IPS-NIHi11 (cell line): ENCODE measurements at places on chromosomes 13 and 19.

- peak; percentile 4 for DNase-seq
These were observed 474.9 kb upstream of the MIR17HG start for GRCh38 chr13:90872491-90873025.

- no peak for DNase-seq
These were observed 128.9 kb downstream of the RNF17 start for GRCh38 chr13:24892829-24893228.

DNA sequence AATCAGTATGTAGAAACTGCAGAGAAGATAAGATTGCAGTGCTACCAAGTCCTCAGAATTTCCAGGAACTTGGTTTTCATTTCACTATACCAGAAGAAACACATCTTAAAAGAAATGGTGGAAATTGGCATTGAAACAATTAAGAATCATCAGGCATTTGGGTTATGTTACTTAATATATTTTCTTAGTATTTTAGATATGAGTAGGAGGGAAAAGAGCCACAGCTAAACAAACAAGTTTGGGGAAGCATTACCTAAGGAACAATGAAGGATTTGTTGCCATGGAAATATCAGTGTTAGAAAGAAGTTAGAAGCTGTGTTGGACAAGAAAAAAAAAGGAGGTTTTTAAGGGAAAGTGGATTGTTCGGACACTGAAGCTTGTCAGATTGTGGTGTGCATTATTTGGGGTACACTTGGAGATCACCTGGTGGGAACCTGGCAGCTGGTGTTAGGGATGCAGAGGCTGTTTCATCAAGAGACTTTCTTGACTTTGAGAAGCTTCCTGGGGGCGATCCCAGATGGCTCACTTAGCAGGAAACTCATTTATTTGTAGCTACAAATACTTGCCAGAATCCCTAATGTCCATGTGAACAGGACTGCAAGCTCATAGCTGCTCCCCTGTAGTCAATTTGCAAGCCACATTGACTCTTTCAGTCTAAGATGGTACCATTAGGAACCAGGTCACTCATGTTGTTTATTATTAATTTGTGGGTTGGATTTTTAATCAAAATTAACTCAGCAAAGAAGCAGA lies 246.7 kb downstream of the RFC3 start:
- DNase-seq: no peak

DNA sequence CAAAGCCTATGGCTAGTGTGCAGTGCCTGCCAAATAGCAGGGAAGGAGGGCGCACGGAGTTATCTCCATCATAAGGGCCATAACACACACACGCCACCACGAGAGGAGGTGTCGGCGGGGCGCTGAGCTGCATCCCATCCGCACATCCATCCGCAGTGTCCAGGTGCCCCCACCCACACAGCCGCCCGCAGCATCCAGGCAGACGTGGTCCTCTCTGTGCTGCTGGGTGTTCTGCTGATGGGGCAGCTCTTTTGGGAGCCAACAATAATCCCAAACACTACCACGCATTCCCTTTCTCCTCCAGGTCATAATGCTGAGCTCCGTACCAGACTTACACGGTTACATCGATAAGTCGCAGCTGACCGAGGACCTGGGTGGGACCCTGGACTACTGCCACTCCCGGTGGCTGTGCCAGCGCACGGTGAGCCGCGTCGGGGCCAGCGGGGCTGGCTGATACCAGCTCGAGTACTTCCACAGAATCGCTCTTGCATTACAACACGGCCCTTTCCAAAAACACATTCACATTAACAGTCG lies 41.5 kb upstream of the F7 start:
- no peak for DNase-seq

DNA sequence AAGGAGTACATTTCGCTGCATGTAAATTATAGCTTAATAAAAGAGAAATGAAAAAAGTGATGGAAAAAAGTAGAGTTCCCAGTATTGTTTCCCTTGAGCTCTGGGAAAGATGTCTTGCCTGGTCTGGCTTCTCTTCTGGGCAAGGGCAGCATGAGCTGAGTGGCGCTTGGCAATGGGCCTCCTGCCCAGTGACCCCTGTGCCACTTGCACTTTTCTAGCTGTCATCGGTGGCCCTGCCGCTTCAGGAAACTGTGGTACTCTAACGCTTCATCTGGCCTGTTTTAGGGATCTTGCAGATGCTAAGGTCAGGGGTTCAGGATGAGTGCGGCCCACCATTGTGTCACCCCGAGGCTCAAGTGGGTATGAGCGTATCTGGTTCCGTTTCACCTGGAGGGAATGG lies 161.4 kb downstream of the MTUS2 start:
- no peak for DNase-seq

GRCh38 chr13:93326234-93326811 lies 99.7 kb downstream of the GPC6 start:
- no peak for DNase-seq
